Activated T-helper 9 cell treated with anti-CD3 and anti-CD28 coated beads, Interleukin-2, amount 50 U/mL, for 16 hours (primary cell): ENCODE measurements at places on chromosomes 3 and 15.

DNA sequence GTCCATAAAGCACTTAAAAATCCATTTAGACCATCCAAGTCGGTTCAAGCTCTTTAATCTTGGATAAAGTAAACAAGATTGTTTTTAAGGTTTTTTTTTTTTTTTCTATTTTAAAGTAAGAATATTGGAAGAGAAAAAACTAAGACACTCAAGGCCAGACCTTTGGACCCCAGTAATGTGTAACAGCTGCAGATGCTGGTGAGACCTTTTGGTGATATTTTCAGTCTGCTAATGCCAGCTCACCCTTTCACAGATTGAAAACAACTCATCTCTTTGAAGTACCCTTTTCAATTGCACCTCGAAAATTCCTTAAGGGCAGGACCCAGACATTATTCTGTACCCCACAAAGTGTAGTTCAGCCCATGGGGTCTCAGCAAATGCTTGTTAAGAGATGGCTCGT lies 260.7 kb upstream of the CTNNB1 start:
- no peak for DNase-seq

DNA sequence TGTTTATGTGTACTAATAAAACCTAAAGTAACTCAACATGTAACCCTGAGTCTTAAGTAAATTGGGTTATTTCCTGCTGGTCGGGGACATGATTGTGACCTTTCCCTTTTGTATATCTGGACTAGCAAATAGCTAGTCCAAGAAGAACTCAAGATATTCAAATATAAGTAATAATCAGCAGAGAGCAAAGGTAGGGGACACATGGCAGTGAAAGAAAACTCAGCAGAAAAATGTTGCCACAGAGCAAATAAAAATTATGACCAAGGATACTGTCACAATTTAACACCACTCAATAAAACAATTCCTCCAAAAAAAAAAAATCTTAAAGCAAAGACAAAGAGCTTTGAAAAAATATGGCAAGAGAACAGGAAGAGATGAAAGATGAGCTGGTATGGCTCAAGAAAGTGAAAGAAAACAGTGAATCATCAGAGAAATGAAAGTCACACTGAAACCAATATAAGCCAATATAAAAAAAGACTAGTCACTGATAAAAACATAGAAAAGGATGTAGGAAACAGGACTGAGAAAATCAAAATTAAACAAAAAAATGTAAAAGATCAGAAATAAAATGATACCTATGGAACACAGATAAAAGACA lies 43.4 kb downstream of the HLTF start:
- no peak for DNase-seq

GRCh38 chr15:27638958-27639357 lies 460.2 kb downstream of the OCA2 start:
- DNase-seq = no peak

- DNase-seq = no peak
Measured at GRCh38 chr15:81216422-81216821, 19.7 kb downstream of the IL16 start.

DNA sequence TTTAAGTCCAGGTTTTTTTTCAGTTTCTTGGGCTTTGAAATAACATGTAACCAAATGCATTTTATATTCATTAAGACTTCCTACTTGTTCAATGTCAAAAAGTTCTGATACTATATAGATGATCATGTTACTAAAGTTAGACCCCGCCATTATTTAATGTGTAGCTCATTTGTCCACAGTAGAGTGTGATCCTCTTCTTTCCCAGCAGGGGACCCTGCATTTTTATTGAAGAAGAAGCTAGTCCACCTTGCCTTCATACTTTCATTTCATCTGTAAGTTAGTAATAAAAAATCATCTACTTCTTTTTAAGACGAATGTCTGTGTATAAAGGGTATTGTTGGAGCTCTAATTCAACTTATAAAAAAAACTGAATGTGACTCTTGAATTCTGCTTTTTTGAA lies 404.6 kb downstream of the SI start:
- DNase-seq = no peak
